ENCODE measurements at places on chromosomes 7 and 10. TPM values are rescaled to one million over a fixed set of nuclear protein-coding genes. Genes with fewer than 3 reads are reported as not detected.

The TEX36 gene
- not detected for total RNA-seq

The PLAC9 gene
- total RNA-seq, result 131 TPM

The PLA2G12B gene
- total RNA-seq, result not detected

The SH2B2 gene
- 8.9 TPM for total RNA-seq

The ASCC1 gene
- total RNA-seq, result 39.1 TPM

- peak; percentile 87 for DNase-seq
Measured at GRCh38 chr7:73521636-73522104, 423 bp downstream of the BAZ1B start.

GRCh38 chr10:29857843-29858701 is 201.3 kb downstream of the JCAD start:
- peak; percentile 87 for DNase-seq

GRCh38 chr7:144036302-144036885 is 12.4 kb upstream of the OR2A5 start:
- no peak for DNase-seq

GRCh38 chr7:137306748-137307147 is 36.8 kb downstream of the PTN start:
- DNase-seq, result no peak

GRCh38 chr10:71802235-71802634 is 28.9 kb upstream of the VSIR start:
- DNase-seq, result no peak

GRCh38 chr7:151869968-151870918 is 6.7 kb downstream of the PRKAG2 start:
- DNase-seq, result no peak

DNA sequence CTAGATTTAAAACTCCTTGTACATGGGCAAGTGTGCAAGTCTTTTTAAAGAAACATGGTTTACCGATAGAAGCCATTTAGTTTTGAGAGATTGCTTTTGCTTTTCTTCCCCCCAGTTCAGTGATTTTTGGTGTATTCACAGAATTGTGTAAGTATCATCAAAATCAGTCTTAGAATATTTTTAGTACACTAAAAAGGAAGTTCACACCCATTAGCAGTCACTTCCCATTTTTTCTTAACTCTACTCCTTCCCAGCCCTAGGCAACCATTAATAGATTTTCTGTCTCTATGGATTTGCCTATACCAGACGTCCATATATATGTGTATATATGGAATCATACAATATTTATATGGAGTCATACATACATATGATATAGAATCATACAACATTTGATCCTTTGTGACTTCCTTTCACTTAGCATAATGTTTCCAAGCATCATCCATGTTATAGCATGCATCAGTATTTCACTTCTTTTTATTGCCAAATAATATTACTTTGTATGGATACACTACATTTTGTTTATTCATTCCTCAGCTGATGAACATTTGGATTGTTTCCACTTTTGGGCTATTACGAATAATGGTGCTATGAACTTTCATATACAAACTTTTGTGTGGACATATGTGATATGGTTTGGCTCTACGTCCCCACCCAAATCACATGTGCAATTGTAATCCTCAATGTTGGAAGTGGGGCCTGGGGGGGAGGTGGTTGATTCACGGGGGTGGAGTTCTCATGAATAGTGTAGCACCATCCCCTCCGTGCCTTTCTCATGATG is 16.5 kb upstream of the ARL4A start:
- DNase-seq, result no peak

DNA sequence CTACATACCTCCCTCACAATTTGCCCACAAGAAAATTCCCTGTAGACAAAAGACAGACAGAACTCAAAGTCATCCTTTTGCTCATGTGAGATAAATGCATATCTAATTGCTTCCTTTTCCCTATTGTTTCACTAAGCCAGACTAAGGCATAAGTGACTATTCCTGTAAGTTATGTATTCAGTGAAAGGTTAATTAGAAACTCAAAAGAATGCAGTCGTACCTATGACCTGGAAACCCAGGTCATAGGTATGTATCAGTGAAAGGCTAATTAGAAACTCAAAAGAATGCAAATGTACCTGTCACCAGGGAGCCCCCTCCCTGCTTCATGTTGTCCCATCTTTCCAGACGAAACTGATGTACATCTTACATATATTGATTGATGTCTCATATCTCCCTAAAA is 10.3 kb upstream of the GARS1 start:
- DNase-seq, result no peak

DNA sequence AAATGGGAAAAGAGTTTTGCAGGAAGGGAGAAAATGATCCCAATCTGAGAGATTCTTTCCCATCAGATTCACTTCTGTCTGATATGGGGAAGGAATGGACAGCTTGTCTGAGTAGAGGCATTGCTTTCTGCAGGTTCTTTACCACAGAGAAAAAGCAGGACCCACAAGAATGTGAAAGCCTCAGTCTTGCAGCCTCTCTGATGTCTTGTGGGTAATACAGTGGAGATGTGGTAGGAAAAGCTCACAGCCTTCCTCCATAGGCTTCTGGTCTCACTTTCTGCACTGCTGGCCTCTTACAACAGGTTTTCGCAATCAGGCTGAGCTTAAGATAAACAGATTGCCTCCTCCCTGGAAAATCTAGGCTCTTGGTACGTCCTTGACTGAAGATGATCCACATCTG is 551 bp downstream of the IFIT1 start:
- no peak for DNase-seq
